Naive thymus-derived CD8-positive, alpha-beta T cell (primary cell): ENCODE measurements at places on chromosomes 11 and 22. TPM values are rescaled to one million over a fixed set of nuclear protein-coding genes. Genes with fewer than 3 reads are reported as not detected.

SLC5A1 gene
- not detected for total RNA-seq

DNA sequence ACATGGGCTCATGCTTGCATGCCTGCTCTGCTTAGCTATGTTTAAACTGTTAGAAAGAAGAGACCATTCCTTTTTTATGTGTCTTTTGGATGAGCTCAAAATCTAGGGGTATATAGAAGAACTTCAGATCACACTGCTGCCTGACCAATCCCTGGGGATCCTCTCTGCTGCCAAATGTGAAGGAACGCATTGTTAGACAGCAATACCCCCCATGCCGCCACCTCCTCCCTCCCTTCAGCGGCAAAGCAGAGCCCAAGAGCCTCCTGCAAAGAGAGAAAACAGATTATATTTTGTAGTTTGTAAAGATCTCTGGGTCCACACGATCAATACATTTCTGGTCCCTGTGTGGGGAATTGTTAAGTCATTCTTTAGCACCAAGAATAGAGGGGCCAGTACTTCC lies 677.6 kb downstream of the NTM start:
- H3K27me3 ChIP-seq: peaks cover 2% of the 10 kb centered on the region
- H3K27ac ChIP-seq: no peak overlapping the region
- no peaks in the 10 kb centered on the region for H3K36me3 ChIP-seq
- no peak for DNase-seq
- no peak overlapping the region for H3K4me3 ChIP-seq

GRCh38 chr22:24510637-24511625 lies 15.8 kb downstream of the UPB1 start:
- no peaks in the 10 kb centered on the region for H3K36me3 ChIP-seq
- peaks cover 2% of the 10 kb centered on the region for H3K27me3 ChIP-seq
- peak overlapping the region; percentile 39 for H3K4me3 ChIP-seq
- DNase-seq: no peak

DNA sequence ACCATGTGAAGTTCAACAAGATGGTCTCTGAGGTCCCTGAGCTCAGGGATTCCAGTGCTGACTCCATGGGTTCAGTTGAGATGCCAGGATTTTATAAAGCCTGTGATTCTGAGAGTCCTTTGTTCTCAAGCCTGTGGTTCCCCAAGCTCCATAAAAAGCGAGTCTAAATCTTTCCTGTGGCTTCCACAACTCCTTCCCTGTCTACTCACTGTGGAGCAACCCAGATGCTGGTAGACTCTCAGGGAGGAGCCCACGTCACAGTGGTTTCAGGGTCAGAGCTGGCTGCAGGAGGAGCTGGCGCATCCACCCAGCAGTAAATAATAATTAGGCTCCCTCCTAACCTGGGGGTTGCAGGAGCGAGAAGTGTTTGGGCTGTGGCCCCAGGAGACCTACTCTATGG lies 2.0 kb upstream of the RELT start:
- H3K4me1 ChIP-seq: peaks cover 28% of the 10 kb centered on the region
- H3K27me3 ChIP-seq: no peaks in the 10 kb centered on the region
- no peak overlapping the region for H3K4me3 ChIP-seq

GRCh38 chr22:47221840-47222615 lies 459.6 kb downstream of the TBC1D22A start:
- H3K4me1 ChIP-seq: no peaks in the 10 kb centered on the region
- no peak overlapping the region for H3K27ac ChIP-seq
- no peak for DNase-seq
- peaks cover 6% of the 10 kb centered on the region for H3K27me3 ChIP-seq
- H3K4me3 ChIP-seq: no peak overlapping the region

DNA sequence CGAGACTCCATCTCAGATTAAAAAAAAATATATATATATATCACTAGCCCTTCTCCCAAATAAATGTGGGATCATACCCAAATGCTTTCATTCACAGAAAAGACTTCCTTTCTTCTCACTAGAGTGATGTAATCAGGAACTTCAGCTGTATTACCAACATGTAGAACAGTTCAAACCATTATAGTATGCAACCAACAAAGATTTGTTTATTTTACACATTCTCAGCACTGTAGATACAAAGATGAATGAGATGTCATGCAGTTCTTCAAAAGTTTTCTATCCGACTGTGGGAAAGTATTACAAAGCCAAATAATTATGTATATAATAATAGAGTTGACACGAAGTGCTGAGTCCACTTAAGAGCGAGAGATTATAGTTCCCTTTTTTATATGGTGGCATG lies 22.2 kb upstream of the ZNF143 start:
- H3K4me3 ChIP-seq: no peak overlapping the region
- H3K4me1 ChIP-seq: no peaks in the 10 kb centered on the region
- H3K36me3 ChIP-seq: peaks cover 88% of the 10 kb centered on the region
- H3K27me3 ChIP-seq: no peaks in the 10 kb centered on the region

- H3K27me3 ChIP-seq: no peaks in the 10 kb centered on the region
- DNase-seq: no peak
- H3K27ac ChIP-seq: no peak overlapping the region
- H3K36me3 ChIP-seq: peaks cover 27% of the 10 kb centered on the region
Measured at GRCh38 chr22:44213489-44214043, 32.8 kb downstream of the PARVG start.

DNA sequence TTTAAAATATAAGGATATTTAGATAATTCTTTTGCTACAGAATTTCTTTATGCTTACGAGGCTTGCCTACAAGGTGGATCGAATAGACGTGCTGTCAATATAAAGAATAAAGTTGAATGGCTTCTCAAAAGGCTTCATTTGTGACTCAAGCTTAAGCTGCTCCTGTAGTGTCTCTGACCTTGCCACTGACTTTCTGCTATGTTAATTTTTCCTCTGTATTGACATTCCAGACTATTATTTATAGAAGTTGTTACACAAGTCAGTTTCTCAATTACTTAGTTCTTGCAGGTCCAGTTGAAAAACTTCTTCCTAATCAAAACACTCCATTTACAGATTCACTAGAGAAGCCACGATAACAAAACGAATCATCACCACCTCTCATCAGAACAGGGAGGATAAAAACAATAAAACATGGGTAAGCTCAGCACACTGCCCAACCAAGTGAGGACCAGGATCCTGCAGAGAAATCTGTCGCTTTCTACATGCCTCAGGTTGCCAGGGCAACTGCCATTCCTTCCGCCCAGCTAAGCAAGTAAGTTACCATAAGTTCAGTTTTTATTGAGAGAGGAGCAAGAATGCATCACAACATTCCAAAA lies 39.0 kb upstream of the CHKA start:
- no peaks in the 10 kb centered on the region for H3K4me1 ChIP-seq
- H3K27ac ChIP-seq: no peak overlapping the region
- H3K27me3 ChIP-seq: no peaks in the 10 kb centered on the region
- DNase-seq: no peak
- no peak overlapping the region for H3K4me3 ChIP-seq

DNA sequence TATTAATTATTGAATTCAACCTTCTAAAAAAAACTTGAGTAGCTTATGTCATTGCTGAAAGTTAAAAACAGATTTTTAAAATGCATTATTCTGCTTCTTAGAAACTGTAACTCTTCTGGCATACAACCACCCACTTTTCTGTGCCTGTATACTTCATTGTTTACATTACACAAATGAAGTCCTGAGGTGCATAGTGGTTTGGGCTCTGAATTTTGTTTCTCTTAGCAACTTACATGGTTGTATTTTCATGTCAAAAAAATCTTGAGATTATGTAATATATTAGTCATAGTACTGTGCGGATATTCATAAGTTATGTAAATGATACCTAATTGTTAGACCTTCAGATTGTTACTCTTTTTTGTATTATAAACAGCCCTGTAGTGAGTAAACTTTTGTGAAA lies 12.2 kb downstream of the SC5D start:
- no peaks in the 10 kb centered on the region for H3K27me3 ChIP-seq
- H3K4me3 ChIP-seq: no peak overlapping the region
- H3K27ac ChIP-seq: no peak overlapping the region

- H3K36me3 ChIP-seq: peaks cover 2% of the 10 kb centered on the region
- H3K4me3 ChIP-seq: no peak overlapping the region
- no peaks in the 10 kb centered on the region for H3K4me1 ChIP-seq
- H3K27me3 ChIP-seq: peaks cover 2% of the 10 kb centered on the region
- H3K27ac ChIP-seq: no peak overlapping the region
Measured at GRCh38 chr11:76792505-76793264, 9.5 kb downstream of the TSKU start.
